ENCODE measurements at places on chromosomes 3 and 15. TPM values are rescaled to one million over a fixed set of nuclear protein-coding genes. Genes with fewer than 3 reads are reported as not detected.
A peak's percentile ranks its signal among the peaks of the same experiment; 100 is the strongest.

DNA sequence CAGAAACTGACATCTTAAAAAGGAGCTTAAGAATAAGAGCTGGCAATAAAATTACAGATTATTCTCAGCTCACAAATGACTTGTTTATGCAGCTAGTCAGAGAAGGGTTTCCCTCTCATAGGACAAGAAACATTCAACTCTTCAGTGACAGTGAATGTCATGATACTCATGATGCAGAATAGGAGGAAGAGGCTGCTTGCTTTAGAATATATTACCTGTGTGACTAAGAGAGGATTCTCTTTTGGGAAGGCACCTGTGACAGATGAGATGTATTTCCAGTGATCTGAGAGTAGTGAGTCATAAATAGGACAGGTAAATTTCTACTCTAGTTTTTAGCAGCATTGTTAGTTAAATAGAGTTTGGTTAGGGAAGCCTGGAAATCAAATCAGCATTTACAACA is 39.9 kb downstream of the RASA2 start:
- DNase-seq: no peak

GRCh38 chr3:195551381-195551978 is 8.4 kb upstream of the PPP1R2 start:
- no peak for DNase-seq

- no peak for DNase-seq
Observed at GRCh38 chr3:161026612-161027510, 78.3 kb downstream of the B3GALNT1 start.

DNA sequence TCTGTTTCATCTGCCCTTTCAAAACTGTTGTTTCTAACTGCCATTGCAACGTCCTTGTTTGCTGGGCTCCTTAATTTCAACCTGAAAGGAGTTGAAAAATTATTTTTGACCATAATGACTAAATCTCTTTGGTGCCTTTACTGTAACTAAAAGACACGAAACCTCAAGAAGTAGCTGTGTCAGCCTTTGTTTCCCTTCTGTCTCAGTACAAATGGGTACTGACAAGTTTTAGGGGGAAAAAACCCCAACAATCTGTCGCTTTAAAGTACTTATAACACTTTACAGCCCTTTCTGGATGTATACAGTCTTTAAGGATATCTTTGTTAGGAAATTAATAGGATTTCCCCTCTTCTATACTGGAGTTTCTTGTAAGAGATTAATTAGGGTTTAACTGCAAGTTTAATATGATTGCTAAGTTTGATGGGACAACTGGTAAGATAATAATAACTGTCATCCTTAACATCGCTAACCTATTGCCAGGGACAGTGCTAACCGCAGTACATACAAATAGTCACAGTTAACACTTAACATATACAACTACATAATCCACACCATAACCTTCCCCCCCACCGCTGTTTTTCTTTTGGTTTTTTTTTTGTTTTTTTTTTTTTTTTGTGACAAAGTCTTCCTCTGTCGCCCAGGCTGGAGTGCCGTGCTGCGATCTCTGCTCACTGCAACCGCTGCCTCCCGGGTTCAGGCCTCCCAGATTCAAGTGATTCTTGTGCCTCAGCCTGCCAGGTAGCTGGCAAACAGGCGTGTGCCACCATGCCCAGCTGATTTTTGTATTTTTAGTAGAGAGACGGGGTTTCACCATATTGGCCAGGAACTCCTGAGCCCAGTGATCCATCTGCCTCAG is 1.7 kb downstream of the GXYLT2 start:
- DNase-seq: no peak

GRCh38 chr15:38991126-38991525 is 426.5 kb upstream of the RASGRP1 start:
- DNase-seq: no peak

DNA sequence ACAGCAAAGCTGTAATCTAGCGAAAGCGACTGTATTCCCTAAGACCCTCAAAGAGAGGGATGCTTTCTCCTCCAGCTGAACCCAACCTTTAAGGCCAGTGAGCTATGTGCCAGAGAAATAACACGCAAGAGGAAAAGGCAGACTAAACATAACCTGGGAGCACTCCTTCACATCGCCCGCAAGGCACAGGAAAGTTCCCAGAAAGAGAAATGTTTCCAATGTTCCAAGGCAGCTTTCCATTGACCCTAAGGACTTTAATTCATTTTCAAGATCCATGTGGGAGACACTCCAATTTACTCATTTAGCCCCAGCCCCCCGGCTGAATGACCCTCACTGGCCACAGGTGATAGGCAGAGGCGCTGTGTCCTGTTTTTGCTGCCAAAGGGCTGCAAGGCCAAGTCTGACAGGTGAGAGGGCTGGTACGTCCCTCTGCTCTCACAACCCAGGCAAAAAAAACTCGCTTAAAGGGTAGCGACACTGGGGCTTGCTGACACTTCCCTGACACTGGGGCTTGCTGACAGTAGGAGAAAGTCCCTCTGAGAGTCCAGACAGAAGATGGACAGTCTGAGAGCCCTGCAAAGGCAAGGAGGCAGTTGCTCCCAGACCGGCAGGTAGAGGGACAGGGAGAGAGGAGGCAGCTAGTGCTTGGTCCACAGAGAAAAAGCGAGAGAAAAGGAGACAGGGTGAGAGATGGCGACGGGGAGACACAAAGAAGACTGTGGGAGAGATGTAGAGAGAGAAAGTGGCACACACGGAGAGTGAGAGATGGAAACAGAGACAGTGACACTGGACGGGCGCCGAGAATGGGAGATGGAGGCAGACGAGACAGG is 702 bp downstream of the ARHGEF3 start:
- DNase-seq: peak; percentile 47

The ETV5 gene
- total RNA-seq: 0.68 TPM

- peak; percentile 87 for DNase-seq
Observed at GRCh38 chr3:13012221-13012691, 61.0 kb downstream of the IQSEC1 start.

- no peak for DNase-seq
Observed at GRCh38 chr3:15164340-15164739, 41.7 kb upstream of the CAPN7 start.

DNA sequence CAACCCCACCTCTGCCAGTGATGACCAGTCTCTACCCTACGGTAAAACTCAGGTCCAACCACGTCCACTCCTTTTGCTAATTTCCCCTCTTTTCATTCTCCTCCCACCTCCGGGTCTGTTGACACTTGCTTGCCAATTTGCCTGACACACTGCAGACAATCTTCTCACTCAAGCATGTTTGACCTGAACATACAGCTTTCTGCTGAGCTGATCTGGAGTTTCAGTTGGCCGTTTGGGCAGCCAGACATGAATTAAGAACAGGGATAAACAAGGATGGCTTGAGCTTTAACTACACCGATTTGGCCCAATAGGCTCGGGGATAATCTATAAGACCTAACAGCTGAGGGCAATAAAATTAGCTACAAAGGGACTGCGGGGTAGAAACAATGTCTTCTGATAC is 758.6 kb upstream of the CFAP20DC start:
- DNase-seq: no peak

The SLC38A3 gene
- total RNA-seq: 0.22 TPM

The SOX14 gene
- not detected for total RNA-seq

GRCh38 chr15:88106074-88106473 is 150.5 kb downstream of the NTRK3 start:
- DNase-seq: no peak

- no peak for DNase-seq
Observed at GRCh38 chr3:144900366-144900765, 928.7 kb downstream of the DIPK2A start.

DNA sequence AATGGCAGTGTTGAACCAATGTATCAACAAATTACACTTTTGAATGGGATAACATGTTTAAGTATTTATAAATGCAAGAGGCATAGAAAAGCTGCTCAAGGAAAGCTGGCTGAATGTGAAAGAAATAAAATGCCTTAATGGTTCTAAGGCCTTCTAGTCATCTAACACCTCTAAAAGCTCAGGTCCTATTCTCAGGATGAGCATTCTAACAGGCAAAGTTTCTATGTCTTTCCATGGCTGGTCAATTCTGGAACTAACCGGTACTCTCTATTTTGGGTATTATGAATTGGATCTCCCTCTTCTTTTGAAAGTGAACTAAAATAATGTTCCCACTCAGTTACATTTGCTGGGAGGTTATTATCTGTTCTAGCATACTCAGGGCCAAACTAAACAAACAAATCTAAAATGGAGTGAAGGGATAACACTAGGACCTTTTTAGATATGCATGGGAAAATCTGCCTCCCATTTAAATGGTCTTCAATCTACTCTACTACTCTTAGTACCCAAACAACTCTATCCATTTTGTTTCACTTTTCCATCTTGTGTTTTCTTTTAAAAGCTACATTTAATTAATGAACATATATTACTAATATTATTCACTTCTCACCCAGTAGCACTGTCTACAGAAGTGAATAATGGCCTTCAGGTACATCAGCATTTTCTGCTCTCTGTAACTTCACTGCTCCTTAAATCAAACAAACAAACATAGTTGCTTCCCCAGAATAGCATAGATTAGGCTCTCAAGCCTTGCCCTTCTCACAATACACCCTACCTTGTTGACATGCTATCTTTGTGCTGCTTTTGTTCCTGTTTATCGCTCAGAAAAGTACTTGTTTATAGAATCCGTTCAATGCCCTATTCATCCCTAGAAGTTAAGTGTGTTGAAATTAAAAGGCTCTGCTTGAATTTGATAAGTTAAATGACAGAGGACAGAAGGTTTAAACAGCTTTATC is 46.4 kb downstream of the CBLB start:
- DNase-seq: no peak

- no peak for DNase-seq
Observed at GRCh38 chr3:52827866-52828376, 2.6 kb downstream of the ITIH4 start.

The PLA1A gene
- total RNA-seq: not detected

The NT5DC2 gene
- 53.8 TPM for total RNA-seq

The ZPLD1 gene
- not detected for total RNA-seq

The UROC1 gene
- total RNA-seq: not detected

DNA sequence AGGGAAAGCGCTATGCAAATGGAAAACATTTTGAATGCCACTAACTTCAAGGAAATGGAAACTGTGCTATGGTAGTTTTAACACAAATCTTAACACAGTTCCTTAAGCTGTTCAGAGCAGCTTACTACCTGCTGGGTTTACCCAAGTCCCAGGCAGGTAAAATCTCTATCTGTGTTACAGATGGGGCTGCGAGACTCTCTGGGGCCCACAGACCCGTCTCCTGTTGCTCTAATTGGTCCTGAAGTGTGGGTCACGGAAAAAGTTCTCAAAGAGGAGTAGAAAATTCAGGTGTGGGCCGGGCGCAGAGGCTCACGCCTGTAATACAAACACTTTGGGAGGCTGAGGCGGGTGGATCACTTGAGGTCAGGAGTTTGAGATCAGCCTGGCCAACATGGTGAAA is 16.9 kb upstream of the ZFYVE19 start:
- no peak for DNase-seq

The ITIH3 gene
- total RNA-seq: not detected

DNA sequence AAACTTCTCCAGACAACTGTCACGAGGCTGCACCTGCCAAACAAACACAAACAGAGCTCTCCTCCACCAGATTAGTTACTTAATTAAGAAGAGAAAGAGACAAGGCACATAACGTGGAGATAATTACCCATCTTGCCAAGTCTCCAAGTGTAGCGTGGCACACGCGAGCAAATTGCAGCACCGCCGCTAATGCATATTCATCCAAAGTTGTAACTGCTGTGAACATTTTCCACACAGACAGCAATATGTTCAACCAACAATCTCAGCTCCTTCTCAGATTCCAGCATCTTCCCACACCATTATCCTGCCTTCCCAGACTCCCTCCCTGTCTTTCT is 309.6 kb upstream of the TLE3 start:
- DNase-seq: no peak

- DNase-seq: no peak
Observed at GRCh38 chr15:77865106-77865610, 212.4 kb downstream of the TBC1D2B start.

DNA sequence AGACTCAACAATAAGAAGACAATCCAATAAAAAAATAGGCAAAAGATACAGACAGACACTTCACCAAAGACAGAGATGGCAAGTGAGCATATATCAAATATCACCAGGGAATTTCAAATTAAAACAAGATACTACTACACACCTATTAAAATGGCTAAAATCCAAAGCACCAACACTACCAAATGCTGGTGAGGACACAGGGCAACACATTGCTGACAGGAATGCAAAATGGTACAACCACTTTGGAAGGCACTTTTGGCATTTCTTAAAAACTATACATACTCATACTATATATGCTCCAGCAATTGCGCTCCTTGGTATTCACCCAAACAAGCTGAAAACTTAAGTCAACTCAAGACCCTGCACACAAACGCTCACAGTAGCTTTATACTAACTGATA is 12.9 kb downstream of the DLG1 start:
- DNase-seq: no peak

DNA sequence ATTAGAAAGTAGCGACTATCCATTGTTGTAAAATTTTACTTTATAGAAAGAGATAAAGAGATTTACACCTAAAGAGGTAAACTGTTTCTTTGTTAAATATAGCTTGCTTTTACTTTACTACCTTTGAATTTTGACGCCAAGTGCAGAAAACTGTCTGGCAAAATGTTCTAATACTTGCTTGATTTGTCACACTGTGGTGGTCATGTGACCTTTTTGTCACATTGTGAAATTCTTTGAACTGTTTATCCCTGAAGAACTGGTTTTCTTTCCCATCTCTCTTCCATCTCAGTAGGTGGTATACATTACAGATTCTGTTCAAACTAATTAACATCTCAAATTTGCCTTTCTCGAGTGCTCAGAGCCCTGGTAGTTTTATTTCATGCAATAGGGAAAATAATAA is 327.4 kb downstream of the NAALADL2 start:
- no peak for DNase-seq

The GABRR3 gene
- not detected for total RNA-seq

DNA sequence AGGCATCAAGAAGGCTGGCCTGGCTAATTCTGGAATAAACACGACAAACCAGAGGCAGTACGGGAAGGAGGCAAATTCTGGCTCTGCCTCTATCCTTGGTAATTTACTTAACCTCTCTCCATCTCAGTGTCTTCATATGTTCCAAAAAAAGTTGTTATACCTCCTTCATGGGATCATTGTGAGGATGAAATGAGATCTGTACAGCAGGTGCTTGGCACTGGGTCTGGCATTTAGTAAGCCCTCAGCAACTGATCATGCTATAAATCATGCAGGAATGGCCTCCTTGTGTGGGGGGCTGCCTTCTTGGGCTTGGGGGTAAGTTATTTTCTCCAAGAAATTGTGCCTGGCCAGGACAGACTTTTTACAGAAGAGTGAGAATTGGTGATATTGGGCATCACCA is 38.3 kb upstream of the TRA2B start:
- DNase-seq: no peak

DNA sequence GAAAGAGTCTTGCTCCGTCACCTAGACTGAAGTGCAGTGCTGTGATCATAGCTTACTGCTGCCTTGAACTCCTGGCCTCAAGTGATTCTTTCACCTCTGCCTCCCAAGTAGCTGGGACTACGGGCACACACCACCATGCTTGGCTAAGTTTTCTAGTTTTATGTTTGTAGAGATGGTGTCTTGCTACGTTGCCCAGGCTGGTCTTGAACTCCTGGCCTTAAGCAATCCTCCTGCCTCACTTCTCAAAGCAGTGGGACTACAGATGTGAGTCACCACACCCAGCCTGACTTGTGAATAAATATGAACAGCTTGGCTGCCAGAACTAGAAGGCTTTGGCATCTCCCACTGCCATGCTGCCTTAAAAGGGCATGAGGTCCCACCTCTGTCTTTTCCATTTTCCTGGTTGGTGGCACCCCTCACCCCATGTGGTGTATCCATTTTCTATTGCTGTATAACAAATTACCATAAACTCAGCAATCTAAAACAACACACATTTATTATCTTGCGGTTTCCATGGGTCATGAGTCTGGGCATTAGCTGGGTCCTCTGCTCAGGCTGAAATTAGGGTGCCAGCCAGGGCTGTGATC is 44.3 kb downstream of the PTPRG start:
- DNase-seq: no peak

Data from activated CD8-positive, alpha-beta T cell treated with anti-CD3 and anti-CD28 coated beads for 36 hours (primary cell).